CD4-positive, alpha-beta T cell treated with Interleukin-2 at 100 ng/mL for 4 hours (primary cell): ENCODE measurements at places on chromosomes 4 and X.

- no peak for DNase-seq
Measured at GRCh38 chr4:35463251-35463952, 780.9 kb downstream of the ARAP2 start.

- DNase-seq = peak; percentile 96
Measured at GRCh38 chrX:47129157-47129898, 15.2 kb downstream of the NDUFB11 start.

- no peak for DNase-seq
Measured at GRCh38 chr4:184269879-184270430, 52.3 kb upstream of the ENPP6 start.

- DNase-seq = no peak
Measured at GRCh38 chrX:69372435-69372834, 131.7 kb upstream of the NALF2 start.

- DNase-seq = no peak
Measured at GRCh38 chr4:2534904-2535375, 1.5 kb upstream of the FAM193A start.

DNA sequence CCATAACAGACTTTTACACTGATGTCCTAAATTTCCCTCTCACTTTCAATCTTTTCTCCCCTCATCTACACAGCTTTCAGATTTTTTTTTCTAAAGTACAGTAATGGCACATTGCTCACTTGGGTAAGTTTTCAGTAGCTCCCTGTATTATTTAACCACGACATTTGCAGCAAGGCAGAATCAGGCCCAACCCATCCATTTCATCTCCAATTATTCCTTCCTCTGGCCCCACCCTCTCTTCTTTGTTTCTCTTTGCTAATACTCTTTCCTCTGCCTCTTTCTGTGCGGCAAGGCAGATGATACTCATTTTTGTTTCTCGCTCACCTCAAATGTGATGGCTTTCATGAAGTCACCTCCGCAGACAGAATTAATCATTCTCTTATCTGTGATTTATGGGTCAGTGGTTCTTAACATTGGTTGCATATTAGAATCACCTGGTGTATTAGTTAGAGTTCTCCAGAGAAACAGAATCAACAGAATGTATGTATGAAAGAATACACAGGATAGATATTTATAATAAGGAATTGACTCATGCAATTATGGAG, 43.4 kb upstream of the GATB start:
- no peak for DNase-seq

DNA sequence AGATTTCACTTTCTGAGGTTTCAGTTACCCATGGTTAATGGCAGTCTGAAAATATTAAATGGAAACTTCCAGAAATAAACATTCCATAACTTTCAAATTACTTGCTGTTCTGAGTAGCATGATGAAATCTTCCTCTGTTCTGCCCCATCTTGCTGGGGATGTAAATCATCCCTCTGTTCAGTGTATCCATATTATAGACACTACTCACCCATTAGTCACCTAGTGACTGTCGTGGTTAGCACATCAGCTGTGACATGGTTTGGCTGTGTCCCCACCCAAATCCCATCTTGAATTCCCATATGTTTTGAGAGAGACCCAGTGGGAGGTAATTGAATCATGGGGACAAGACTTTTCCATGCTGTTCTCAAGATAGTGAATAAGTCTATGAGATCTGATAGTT, 125.5 kb upstream of the GIMD1 start:
- DNase-seq = no peak

DNA sequence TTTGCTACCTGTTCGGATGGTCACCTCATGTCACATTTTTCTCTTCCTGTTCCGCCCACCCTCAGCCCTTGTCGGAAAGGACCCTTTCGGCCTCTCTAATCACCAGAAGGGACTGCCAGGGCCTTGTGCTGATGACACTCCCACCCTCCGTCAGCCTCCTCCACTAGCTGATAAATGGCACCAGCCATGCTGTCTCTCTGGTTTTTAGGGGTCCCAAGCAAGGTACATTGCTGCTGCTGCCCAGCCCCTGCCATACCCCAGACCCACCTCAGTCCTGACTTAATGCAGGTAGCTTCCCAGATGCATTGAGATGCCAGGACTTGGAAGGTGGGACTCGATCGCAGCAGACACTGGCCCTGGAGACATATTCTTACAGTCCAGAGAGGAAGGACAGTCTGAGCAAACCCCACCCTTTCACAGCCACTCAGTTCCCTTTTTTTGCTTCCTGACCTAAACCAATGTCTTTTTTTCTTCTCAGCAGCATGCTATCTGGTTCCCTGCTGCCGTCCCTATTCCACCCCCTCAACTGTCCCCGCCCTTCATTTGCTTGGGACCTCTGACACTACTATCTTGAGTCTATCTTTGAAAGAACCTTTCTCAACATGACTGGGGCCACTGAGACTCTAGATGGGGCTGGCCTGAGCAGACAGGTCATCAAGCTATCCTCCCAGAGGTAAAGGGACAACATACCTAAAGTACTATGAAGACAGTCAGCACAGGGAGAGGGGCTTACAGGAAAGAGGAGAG, at the start of gene BTK:
Gene BTK (minus strand): TSS at position 397 of the 747 bp plus-strand sequence. CDS start 10,907 bp downstream, outside the sequence.
- DNase-seq = no peak

DNA sequence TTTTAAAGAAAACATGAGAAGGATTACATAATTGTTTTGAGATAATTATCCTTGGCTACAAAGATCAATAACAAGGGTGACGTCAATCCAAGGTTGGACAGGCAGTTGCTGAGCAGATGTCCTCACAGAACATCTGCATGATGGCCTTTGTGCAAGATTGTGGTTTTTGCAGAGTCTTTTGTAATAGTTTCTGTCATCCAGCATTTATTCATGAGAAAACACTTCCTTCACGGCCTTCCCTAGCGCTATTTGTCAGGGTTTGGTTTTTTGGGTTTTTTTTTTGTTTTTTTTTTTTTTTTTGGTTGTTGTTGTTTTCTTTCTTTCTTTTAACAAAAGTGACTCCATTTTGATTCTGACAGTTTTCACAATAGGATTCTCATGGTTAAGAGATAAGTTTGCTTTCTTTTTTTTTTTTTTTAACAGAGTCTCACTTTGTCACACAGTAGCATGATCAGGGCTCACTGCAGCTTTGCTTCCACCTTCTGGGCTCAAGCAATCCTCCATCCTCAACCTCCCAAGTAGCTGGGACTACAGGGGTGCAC, 31.5 kb upstream of the ELF2 start:
- peak; percentile 12 for DNase-seq

- DNase-seq = no peak
Measured at GRCh38 chr4:84875636-84876371, 90.7 kb downstream of the WDFY3 start.

- DNase-seq = no peak
Measured at GRCh38 chrX:23389196-23389792, 54.6 kb downstream of the PTCHD1 start.

DNA sequence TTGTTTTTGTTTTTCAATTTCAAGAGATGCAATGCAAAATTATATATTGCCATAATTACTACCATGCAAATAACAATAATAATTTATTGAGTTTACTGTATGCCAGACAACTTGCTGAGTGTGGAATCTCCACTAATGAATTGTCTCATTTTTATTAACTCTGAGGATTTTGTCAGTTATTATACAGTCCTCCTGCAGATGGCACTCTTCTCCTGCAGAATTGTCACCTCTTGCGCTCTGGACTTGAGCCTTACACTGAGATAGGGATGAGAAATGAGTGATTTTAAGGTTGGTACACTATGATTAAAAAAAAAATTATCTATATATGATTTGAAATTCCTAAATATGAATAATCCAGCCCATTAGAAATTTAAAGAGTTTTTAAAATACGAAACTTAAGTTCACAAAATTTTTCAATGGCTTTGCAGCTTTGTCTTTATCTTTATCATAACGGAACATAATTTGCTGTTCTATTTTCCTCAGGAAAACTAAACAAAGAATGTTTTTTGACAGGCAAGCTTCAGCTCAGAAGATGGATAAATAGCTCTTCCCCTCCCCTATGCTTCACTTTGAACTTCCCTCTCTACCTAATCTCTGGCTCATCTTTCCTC, 12.7 kb upstream of the PAQR3 start:
- DNase-seq = peak; percentile 54

DNA sequence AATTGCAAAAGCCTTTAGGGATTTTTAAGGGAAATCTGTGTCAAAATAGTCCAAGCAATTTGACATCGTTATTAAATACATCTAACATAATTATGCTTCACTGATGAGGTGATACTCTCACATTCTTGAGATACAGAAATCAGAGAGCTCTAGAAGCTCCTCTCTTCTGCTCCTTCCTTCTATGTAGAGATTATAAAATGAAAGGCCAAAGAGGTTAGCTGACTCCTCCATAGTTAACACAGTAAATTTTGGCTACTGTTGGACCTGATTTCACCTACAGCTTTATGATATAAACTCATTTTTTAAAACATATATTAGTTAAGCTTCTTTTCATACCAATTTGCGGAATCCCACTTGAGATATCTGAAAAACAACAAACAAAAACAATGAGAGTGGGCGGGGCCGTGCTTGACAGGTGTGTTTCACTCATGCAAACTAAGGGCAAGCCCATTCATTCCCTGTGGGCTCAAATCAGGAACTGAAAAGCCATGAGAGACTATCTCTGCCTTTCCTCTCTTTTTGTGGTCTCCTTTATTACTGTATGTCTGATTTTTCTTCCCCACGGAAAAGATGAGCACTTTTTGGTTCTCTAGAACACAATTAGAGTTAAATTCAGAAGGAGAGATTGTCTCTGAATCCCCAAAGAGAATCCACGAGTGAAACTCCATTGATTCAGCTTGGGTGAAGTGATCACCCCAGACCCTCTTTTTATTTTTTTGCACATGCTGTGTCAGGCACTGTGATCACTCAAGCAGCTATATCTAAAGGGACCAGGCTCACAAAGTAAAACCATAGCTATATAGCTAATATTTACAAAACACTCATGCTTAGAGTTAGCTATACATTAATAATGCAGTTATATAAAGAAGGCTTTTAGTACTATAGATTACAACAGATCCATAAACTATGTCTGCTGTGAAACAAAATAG, 566.3 kb downstream of the IL15 start:
- no peak for DNase-seq

- DNase-seq = no peak
Measured at GRCh38 chr4:30719454-30720020, 632 bp upstream of the PCDH7 start.

- no peak for DNase-seq
Measured at GRCh38 chrX:106220177-106220576, 52.1 kb downstream of the PWWP3B start.

DNA sequence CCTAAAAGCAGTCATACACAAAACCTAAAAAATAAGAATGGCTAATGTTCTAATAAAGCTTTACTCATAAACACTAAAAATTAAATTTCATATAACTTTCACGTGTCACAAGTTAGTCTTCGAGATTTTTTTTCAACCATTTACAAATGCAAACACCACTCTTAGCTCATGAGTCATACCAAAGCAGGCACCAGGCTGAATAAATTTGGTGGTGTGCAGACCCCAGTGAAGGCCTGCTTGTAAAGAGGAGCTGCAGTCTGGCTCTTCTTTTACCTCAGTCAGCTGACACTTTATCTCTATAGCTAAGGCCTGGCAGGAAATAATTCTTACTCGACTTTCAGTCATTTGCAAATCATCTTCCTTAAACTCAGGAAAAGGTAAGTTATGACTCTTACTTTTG, 37.4 kb downstream of the CLOCK start:
- no peak for DNase-seq

GRCh38 chrX:133604801-133605200, 189.5 kb upstream of the GPC4 start:
- DNase-seq = no peak

- DNase-seq = no peak
Measured at GRCh38 chr4:165709516-165709915, 163.5 kb upstream of the TLL1 start.

- no peak for DNase-seq
Measured at GRCh38 chr4:41141900-41142299, 72.4 kb downstream of the APBB2 start.

- no peak for DNase-seq
Measured at GRCh38 chr4:113695328-113696169, 66.0 kb downstream of the CAMK2D start.

DNA sequence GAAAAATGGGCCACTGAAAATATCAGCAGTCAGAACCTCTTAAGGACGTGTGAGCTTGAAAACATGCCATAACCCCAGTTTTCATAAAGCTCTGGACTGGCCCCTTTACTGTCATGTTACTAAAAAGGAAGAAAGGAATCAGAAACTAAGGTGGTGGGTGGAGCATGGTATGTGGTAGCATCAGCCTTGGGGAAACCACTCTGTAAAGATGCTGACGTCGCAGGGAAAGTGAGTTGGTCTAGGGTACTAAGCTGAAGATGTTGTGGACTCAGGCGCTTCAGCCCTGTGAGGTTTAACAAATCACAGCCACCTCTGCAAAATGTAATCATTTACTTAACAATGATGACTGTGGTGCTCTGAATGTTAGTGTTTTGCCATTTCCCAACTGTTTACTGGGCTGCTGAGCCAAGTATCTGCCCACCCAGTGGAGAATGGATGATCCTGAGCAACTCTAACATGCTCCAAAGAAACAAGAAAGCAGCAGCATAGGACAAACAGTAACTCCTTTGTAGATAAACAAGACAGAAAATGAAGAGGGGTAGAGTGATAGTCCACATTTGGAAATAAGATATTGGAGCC, 33.4 kb downstream of the C4orf54 start:
- DNase-seq = no peak

- no peak for DNase-seq
Measured at GRCh38 chr4:14790494-14790893, 211.8 kb upstream of the CPEB2 start.

DNA sequence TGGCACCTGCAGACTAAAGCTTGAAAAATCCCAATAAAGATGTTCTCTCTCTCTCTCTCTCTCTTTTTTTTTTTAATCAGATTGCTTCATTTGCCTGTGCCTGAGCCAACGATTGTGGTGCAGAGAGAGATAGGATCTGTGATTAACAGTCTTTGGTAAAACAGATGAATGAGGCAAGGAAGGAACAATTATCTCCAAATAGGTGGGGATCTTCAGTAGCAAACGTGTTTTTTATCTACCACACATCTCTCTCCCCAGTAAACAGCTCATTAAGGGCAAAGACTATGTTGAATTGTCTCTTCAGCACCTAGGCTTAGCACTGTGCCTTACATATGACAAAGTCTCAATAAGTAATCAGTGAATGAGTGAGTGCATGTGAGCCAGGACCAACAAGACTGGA, 96.3 kb downstream of the SMIM20 start:
- DNase-seq = no peak

- no peak for DNase-seq
Measured at GRCh38 chr4:85477534-85477933, 2.6 kb downstream of the ARHGAP24 start.

GRCh38 chr4:30720661-30721184, 554 bp downstream of the PCDH7 start:
- no peak for DNase-seq

DNA sequence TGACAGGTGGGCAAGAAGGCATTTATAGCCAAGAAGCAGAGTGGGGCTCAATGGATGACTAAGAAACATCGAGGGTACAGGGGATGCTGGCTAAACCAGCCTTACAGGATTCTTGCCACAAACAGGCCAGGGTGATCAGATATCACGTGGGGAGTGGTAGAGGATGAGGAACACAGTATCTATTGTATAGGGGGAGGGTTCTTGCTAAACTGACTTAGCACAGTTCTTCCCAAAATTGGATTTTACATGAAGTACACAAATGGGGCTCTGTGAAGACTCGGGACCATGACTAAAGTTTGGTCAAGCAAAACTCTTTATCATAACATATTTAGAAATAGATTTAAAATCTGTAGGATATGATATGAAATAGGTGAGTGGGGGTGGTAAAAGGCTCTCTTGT, 144.0 kb upstream of the ATOH1 start:
- no peak for DNase-seq
